ENCODE measurements at places on chromosomes 16 and 17. TPM values are rescaled to one million over a fixed set of nuclear protein-coding genes. Genes with fewer than 3 reads are reported as not detected.
A peak's percentile ranks its signal among the peaks of the same experiment; 100 is the strongest.

The AANAT gene
- not detected for total RNA-seq

The TPPP3 gene
- 7.1 TPM for total RNA-seq

The HSF5 gene
- total RNA-seq: not detected

The NPB gene
- total RNA-seq: 0.62 TPM

The AGRP gene
- total RNA-seq: not detected

The CDR2L gene
- total RNA-seq: 2.3 TPM

The HCRT gene
- total RNA-seq: not detected

The RUNDC3A gene
- total RNA-seq: 3.9 TPM

The GPR139 gene
- not detected for total RNA-seq

The KCNJ16 gene
- total RNA-seq: 27.6 TPM

The CTRB1 gene
- total RNA-seq: 31,003 TPM

DNA sequence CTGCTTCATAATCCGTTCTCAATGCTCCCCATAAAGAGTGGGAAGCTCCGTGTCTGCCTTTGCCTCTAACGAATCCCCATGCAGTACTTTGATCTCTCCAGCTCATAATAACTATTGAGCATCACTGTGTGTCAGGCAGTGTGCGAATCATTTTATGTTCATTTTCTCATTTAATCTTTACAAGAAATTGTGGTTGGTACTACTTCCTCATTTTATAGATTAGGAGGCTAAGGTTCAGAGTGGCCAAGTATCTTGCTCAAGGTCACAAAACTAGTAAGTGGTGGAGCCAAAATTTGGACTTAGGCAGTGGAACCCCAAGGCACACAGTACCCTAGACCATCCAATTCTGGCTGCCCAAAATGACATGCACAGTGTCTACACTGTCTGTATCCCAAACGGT lies 44.8 kb downstream of the ABCC12 start:
- DNase-seq: no peak

DNA sequence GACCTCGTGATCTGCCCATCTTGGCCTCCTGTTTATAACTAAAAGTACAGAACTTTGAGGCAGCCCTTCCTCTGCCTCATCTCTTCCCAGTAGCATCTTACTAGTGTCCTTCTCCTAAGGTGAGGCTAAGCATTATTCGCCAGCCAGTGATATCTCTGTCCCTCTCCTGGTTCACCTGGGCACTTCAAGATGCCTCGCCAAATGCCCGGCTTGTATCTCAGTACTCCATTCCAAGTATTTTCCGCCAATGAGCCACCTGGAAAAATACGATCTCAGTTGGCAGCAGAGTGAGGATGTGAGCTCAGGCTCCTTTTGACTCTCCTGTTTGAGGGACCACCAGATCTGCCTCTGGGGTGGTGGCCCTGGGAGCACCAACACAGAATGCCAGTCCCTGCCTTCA lies 25.9 kb upstream of the WSCD1 start:
- DNase-seq: no peak

DNA sequence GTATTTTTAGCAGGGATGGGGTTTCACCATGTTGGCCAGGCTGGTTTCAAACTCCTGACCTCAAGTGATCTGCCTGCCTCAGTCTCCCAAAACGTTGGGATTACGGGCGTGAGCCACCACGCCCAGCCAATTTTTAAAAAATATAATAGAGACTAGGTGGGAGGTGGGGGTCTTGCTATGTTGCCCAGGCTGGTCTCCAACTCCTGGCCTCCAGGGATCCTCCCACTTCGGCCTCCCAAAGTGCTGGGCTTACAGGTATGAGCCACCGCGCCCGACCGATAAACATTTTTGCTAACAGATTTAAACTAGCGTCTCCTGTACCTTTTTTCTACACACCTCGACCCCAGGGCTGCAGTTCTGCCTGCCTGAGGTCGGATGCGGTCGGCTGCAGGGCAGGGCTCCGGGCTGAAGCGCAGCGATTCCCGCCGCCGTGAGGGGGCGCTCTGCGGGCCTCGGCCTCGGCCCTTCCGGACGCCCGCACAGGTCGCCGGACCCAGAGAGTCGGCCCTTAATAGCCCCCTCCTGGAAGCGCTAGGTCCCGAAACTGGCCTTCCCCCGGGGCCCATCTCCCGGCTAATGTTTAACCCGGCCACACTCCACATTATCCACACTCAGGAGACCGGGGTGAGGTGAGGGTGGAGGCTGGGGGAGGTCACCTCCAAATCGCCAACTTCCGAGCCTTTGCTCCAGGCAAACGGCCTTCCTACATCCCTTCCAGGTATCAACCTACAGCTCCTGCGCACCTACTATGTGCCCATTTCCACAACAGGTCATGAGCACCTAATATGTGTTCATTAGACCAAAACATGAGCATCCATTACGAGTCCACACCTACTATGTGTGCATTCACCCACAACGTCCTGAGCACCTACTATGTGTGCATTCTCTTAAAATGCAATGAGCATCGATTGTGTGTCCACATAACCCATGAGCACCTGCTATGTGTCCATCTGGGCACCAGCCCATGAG lies 2.0 kb upstream of the GLIS2 start:
- peak; percentile 89 for DNase-seq

GRCh38 chr16:80719573-80719972 lies 84.8 kb downstream of the CDYL2 start:
- DNase-seq: no peak

- DNase-seq: no peak
Observed at GRCh38 chr17:57541472-57542394, 203.4 kb downstream of the CCDC182 start.

DNA sequence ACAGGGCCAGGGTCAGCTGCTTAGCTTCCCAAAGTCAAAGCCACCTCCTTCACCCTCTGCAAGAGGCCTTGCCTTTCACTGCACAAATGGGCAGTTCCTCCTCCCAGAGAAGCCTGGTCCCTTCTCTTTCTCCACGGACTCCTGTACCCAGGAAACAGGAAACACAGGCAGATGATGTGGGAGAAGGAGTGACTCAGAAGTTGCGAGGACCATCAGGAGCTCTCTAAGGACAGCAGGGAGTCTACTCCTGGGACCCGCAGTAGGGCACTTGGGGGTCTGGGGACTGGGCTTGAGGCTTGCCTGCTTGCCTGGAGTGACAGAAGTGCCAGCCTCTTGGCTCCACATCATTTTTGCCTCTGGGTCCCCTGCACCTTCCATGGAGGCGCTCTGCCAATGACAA lies 47.4 kb upstream of the KSR1 start:
- no peak for DNase-seq

DNA sequence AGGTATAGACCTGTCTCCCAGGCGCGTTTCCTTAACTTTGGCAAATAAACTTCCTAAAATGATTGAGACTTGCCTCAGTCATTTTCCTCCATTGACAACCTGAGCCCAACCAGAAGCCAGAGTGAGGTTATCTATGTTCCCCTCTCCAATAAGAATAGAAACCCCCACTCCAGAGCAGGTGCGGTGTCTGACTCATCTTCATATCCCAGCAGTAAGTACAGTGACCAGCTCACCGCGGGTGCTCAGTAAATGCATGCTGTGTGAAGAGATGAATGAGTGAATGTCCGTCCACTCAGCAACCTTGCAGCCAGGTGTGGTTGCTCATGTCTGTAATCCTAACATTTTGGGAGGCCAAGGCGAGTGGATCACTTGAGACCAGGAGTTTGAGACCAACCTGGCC lies 19.5 kb upstream of the CD300E start:
- DNase-seq: no peak

GRCh38 chr16:86736502-86736901 lies 158.2 kb downstream of the FOXL1 start:
- DNase-seq: no peak

DNA sequence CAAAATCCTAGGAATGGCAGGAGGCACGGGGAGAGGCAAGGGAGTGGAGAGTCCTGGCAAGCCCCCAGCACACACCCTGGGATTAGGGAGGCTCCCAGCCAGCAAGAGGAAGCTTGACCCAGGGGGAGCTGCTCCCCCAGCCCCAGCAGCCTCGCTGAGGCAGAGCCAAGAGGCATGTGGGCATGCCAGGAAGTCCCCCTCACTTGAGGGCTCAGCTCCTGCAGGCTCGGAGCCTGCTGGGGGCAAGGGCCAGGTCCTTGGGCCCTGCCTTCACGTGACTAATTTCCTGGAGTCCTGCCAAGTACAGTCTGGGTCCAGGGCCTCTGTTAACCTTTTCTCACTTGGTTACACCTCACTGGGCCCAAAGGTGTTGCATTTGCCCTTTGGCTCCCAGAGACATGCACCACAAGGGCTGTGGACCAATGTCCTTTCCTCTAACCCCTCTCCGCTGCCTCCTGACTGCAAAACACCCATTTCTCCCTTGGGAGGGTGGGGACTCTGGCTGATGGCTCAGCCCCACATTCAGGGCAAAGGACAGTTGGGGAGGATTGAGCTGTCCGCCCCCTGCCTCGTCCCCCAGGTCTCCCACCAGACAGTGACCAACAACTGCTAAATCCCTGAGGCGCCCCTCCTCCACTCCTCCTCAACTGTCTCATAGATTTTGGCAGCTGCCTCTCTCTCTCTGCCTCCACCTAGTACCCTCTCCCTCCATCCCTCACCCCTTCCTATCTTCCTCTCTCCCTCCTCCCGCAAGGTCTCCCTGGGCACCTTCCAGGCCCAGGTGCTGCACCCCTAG lies 4.4 kb upstream of the SLC47A2 start:
- no peak for DNase-seq

- no peak for DNase-seq
Observed at GRCh38 chr16:57614536-57614935, 13.9 kb upstream of the ADGRG1 start.

DNA sequence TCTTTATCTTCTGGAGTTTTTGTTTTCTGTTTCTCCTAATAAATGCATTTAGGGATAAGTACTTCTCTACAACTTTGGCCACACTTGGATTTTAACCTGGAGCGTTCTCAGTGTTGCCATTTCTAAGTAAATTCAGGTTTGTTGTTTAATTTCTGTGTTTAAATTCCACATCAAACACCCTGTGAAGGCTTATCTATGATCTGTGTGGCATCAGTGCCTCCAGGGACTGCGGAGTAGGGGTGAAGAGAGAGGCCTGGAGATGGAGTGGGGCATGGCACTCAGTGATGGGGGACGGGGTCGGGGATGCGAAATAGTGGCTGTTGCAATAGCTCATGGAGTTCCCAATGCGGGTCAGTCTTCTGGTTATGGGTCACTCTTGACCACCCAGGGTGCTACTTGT lies 294.8 kb downstream of the HS3ST3B1 start:
- no peak for DNase-seq

DNA sequence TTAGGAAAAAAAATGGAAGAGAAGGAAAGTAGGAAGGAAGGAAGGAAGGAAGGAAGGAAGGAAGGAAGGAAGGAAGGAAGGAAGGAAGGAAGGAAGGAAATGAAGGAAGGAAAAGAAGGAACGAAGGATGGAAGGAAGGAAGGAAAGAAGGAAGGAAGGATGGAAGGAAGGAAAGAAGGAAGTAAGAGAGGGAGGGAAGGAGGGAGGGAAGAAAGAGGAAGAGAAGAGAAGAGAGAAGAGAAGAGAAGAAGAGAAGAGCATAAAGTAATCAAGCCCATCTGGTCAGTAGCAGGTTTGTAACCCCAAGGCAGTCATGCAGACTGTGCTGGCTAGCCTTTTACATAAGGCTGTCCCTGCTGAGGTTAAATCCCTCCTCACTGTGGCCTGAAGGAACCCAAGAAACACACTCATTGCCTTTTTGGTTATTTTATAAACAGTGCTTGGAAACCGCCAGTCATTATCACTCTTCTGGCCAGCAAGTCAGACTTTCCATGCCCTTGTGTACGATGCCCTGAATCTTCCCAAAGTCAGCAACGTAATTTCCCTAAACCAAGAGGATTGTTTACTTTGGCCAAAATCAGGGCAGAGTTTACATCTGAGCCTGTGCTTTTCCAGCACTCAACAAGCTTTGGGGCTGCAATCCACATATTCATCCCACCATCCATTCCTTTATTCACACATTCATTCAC lies 409.6 kb upstream of the MAF start:
- DNase-seq: no peak

DNA sequence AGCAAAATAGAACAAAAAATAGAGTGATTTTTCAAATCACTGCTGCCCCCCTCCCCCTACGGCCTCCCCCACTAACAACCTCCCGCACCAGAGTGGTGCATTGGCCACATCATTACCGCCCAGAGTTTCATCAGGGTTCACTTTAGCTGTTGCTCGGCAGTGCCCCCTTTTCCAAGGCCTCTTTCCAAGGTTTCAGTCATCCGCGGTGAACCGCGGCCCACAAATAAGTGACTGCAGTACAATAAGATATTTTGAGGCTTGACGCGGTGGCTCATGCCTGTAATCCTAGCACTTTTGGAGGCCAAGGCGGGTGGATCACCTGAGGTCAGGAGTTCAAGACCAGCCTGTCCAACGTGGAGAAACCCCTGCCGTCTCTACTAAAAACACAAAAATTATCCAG lies 180.0 kb downstream of the MAF start:
- no peak for DNase-seq

DNA sequence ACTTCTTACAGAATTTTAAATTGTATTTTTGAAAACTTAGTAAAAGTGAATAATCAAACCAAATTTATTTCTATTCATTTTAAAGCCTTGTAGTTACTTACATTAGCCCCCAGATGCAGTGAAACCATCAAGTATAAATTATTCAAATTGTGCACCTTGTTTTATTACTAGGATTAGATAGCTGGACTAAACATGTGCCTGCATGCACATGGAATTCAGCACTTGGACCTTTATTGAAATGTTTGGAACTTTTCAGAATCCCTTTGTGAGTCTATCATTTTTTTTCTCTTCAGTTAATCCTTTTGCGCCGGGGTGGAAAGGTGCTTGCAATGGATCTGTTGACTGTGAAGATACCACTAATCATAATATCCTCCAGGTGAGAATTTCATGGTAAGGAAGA lies 4.7 kb downstream of the ZPBP2 start:
- no peak for DNase-seq

GRCh38 chr16:86850670-86851069 lies 272.3 kb downstream of the FOXL1 start:
- no peak for DNase-seq

GRCh38 chr16:74448990-74449389 lies 27.7 kb upstream of the CLEC18B start:
- DNase-seq: no peak

DNA sequence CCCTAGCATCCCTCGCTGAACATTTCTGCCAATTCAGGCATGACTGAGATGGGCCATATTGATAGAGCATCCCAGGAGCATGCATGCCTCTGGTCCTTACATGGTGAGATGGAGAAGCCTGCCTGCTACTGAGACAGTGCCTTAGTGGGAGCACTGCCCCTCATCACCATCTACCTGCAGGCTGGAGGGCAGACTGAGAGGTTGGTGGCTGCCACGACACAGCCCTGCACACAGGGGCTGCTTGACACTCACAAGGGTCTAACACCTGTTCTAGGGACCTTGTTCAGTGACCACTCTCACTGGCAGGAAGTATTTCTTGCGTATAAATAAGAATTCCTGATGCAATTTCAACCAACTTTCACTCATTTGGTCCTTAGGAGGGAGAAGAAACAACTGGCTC lies 34.0 kb downstream of the WIPI1 start:
- no peak for DNase-seq

DNA sequence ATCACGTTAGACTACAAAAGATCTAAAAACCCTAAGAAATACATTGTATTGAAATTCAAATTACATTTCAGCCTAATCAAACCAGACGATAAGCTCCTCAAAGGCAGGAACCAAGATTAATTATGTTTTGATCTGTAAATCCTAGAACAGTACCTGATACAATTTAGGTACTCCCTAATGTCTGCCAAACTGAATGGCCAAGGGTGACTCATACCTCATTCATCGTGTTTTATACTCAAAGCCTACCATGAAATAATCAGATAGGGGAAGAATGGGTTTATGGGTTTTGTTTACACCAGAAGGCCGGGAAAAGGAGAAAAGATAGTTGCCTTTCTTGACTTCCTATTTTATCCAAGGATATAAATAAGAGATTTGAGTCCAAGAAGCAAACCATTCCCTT lies 19.3 kb downstream of the MMD start:
- DNase-seq: no peak

GRCh38 chr17:15308758-15309157 lies 32.6 kb downstream of the TEKT3 start:
- no peak for DNase-seq
